IPS-NIHi11 (cell line): ENCODE measurements at places on chromosomes 3 and 15.
A peak's percentile ranks its signal among the peaks of the same experiment; 100 is the strongest.

GRCh38 chr3:113177526-113177925, 33.8 kb upstream of the BOC start:
- no peak for DNase-seq

GRCh38 chr3:178084938-178085816, 451.1 kb upstream of the KCNMB2 start:
- DNase-seq = peak; percentile 79

- DNase-seq = no peak
These were observed 2.5 kb upstream of the TBC1D21 start for GRCh38 chr15:73870700-73871408.

DNA sequence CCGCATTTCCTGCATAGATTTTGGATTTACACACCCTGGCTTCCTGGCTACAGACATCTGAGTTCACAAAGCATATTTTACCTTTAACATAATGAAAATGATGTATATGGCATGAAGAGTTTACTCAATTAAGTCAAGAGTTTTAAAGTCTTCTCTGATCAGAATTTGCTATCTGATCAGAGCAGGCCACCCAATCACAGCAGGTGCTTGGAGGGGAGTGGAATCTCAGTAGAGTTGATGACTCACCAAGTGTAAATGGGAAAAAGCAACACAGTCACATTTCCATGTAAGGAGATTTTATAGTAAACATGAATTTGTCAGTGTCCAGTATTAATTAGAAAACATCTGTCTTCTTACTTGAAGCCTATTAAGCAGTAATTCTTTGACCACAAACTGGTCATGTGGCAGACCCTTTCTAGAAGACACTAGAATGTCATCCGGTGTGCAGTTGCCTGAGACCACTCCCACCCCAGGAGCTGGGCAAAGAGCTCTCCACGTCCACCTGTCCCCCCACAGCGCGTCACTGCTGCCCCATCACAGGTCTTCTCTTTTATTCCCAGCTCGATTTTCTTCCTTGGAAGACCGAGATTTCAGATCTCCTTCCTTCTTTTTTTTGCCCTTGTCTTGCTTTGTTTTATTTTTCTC, 10.8 kb downstream of the MESD start:
- no peak for DNase-seq

DNA sequence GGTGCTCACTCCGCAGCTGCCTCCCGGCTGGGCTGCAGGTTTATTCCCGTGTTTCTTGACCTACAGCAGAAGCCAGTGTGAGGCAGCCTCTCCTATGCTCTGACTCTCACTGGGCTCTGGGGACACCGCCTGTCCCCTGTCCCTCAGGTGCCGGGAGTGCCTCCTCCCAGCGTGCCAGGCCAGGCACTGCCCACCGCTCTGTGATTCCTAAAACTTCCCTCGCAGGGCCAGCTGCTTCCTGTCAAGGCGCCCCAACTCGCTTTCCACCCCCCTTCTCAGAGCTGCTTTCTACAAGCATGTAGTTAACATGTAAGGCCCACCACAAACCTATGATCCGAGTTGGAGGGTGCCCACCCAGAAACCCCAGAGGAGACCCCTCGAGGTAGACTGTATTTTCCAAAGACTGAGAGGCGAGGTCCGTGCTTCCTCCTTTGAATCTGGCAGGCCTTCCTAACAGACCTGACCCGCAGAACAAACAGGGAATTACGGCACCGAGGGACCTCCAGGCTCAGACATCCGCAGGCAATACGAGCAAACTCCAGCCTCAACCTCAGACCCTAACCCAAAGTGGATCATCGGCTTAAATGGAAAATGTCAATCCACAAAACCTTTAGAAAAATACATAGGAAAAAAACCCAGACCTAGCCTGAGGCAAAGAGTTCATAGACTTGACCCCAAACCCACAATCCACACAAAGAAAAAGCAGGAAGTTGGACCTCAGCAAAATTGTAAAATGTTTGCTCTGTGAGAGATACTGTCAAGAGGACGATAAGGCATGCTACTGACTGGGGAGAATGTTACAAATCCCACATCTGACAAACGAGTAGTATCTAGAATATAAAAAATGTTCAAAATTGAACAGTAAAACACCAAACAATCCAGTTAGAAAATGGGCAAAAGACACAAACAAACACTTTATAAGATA, 121.3 kb upstream of the IQSEC1 start:
- no peak for DNase-seq

DNA sequence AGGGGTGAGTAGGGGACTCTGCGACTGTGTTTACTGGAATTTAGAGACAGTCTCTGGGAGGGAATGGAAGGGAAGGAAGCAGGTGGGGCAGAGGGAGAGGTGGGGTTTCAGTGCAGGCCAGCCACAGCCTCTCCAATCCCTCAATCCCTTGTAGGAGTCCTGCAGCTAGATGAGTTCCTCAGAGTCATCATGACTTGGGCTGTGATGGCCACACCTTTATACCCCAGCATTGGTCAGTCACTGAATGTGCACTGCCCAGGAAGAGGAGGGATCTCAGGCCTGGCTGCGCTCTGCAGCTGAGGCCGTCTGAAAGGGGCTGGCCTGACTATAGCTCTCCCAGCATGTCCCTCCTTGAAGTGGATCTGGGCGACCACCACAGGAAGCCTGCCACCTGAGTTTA, 67.3 kb upstream of the GLCE start:
- peak; percentile 53 for DNase-seq

GRCh38 chr15:74399511-74400312, 32.3 kb upstream of the CYP11A1 start:
- DNase-seq = no peak

- DNase-seq = peak; percentile 24
These were observed 589.8 kb upstream of the DPPA4 start for GRCh38 chr3:109927161-109927560.

- DNase-seq = no peak
These were observed 40.7 kb upstream of the CHST2 start for GRCh38 chr3:143078883-143079282.

DNA sequence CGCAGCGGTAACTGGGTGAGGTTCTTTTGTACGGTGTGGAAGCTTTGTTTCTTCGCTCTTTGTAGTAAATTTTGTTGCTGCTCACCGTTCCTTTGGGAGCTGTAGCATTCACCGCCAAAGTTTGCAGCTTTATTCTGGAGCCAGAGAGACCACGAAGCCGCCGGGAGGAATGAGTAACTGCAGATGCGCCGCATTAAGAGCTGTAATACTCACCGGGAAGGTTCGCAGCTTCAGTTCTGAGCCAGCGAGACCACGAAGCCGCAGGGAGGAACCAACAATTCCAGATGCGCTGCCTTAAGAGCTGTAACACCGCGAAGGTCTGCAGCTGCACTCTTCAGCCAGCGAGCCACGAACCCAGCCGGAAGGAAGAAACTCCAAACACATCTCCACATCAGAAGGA, 56.0 kb upstream of the DYNC1LI1 start:
- DNase-seq = no peak

DNA sequence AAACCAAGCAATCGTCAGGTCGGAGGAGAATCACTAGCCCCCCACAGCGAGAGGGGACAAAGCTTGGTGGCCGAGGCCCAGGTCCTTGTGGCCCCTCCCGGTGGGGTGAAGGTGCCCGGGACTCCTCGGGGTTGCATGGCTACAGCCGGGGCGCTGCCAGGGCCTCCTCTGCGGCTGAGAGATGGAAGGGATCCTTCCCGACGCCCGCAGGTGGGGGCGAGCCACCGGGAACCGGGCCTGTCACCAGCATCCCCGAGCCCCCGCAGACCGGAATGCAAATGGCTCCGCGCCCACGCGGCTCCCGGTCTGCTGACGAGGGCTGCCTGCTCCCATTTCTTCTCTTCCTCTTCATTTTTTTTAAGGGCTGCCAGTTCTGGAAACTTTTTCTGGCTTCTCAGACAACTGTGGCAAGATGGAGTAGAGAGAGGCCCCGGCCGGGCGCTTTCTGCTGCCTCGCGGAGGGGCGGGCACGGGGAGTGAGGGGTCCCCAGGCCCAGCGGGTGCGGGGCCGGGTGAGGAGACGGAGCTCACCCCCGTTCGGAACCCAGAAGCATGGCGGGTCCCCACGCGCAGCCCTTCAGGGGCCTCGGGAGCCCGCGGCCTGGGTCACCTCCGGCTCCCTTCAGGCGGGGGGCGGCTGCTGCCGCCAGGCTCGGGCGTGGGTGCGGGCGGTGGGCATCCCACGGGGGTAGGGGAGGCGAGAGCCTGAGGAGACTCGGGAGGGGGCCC, 27.5 kb downstream of the MELTF start:
- peak; percentile 72 for DNase-seq

DNA sequence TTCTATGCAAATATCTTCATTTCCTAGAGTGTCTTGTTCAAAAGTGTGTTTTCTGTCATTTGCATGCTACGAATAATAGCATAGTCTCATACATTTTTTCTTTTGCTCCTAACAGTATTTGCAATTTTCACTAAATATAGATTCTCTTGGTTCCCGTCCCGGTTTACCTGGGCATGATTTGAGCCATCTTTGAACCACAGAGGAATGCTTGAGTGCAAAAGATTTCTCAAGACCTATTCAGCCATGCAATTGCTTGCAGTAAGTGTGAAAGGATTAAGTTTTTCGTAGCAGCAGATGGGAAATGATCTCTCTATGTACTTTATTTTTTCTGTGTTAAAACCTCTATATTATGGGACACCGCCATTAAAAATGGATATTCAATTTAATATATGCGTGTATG, 733.0 kb downstream of the ZPLD1 start:
- no peak for DNase-seq

- no peak for DNase-seq
These were observed 340 bp downstream of the TMEM44 start for GRCh38 chr3:194632809-194633348.

GRCh38 chr15:100330629-100331215, 11.1 kb downstream of the ADAMTS17 start:
- no peak for DNase-seq

DNA sequence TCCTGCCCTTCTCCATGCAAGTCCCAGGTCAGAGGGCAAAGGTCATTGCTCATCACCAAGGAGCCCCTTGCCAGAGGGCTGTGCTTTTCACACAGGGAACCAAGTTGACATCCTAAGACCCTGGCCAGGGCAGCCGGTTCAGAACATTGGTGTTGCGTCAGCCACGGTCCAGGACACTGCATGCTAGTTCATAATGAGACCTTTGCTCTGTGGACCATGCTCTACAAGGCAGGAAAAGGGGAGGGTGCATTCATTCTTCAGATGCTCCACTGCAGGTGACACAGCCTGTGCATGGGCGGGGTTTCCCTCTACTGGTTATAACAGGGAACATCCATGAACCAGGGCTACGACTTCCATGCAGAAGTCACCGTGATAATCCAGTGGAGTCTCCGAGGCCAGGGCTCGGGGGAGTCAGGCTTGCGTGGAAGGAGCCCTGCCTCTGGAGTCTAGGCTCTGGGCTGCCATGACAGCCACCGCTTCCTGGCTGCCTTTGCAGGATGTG, 81.6 kb downstream of the OCA2 start:
- peak; percentile 45 for DNase-seq

DNA sequence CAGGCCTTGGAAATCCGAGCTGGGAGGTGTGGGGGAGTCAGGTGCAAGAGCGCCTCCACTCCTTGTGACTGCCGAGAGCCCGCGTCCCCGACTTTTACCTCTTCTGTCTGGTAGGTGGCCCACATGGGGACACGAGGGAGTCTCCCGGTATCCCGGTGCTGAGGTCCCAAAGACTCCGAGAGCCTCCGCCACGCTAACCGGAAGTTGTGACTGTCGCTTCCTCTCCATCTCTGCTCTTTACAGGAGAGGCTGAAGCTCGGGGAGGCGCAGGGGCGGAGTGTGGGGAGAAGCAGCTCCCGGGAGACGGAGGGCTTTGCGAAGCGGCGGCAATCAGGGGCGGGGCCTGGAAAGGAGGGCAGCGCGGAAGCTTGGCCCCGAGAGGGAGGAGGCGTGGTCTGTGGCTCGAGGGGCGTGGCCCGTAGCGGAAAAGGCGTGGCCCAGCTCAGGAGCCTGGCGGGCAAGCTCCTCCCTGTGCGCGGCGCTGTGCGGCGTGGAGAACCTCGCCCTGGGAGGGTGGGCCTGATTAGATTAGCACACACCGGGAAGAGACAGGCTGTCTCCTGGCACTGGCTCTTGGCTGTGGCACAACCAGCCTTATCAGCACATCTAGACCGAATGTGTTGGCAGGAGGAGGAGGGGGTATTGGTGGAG, 143.9 kb downstream of the GABRB3 start:
- DNase-seq = peak; percentile 43

DNA sequence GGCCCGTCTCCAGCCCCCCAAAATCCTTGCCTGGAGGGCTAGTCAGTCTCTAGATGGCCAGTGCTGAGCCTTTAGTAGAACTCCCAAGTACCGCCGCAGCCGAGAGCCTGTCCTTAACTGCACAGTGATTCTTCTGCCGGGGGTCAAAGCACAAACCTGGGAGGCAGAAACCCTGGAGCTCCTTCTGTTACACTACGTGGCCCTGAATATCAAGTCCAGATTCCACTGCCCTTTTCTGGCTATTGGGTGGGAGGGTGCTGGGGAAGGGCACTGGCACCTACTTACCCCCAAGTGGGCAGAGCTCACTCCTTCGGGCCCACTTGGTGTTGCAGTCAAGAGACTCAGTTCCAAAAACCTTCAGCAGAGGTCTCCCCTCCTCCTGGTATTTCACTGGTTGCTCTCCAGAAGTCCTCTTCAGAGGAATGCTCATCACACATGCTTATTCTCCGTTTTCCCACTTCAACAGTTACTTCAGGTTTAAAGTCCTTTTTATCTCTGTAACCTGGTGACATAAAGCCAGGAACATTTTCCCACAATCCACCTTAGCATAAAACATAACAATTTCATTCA, 10.8 kb downstream of the PDHB start:
- peak; percentile 27 for DNase-seq

GRCh38 chr3:12780751-12781150, 15.7 kb upstream of the CAND2 start:
- DNase-seq = no peak

DNA sequence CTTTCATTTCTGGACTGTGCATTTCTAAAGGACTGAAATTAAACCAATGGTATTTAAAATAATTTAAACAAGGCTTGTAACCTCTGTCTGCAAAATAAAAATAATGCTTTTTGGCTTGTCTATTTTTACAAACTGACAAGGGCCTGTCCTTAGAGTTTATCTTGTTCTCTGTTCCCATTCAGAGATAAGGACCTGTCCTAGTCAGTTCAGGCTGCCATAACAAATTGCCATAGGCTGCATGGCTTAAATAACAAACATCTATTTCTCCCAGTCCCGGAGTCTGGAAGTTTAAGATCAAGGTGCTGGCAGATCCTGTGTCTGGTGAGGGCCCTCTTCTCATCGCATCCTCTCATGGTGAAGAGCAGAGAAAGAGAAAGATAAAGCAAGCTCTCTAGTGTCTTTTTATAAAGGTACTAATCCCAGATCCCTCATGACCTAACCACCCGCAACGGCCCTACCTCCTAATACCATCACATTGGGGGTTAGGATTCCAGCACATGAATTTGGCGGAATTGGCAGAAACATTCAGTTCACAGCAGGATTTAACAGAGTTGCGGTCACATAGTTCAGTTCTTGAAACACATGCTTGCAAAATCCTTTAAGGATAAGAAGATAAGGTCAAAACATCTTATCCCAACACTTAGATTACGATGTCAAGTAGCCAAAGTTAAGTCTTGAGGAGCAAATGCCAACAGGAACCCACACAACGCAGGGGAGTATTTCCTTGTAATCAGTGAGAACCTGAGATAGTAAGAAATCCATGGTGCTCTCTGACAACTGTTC, 17.8 kb downstream of the KBTBD8 start:
- no peak for DNase-seq

- no peak for DNase-seq
These were observed 132.7 kb downstream of the SLC25A26 start for GRCh38 chr3:66353530-66353929.

GRCh38 chr3:160641665-160642309, 35.2 kb upstream of the ARL14 start:
- DNase-seq = no peak

- DNase-seq = no peak
These were observed 156.9 kb downstream of the SOX2 start for GRCh38 chr3:181868576-181869082.

- DNase-seq = no peak
These were observed 548.6 kb upstream of the NAALADL2 start for GRCh38 chr3:174310475-174310983.
